ENCODE measurements at places on chromosomes 7 and 10.

DNA sequence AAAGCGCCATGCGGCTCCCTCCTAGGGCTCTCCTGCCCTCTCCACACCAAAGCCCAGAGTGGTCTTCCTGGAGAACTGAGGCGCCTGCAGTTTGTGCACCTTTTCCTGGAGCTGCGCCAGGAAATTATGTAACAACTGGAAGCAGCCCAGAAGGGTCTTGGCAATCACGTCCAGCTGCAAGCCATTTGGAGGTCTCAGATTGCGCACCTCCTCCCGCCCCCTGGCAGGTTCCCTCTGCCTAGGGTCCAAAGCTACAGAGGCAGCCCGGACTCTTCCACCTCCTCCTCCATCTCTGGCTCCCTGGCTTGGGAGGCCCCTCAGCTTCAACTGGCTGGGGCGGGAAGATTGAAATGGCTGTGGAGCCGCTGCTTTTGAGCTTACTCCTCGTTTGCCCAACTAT, 34.0 kb upstream of the SFTPD start:
- DNase-seq = no peak

DNA sequence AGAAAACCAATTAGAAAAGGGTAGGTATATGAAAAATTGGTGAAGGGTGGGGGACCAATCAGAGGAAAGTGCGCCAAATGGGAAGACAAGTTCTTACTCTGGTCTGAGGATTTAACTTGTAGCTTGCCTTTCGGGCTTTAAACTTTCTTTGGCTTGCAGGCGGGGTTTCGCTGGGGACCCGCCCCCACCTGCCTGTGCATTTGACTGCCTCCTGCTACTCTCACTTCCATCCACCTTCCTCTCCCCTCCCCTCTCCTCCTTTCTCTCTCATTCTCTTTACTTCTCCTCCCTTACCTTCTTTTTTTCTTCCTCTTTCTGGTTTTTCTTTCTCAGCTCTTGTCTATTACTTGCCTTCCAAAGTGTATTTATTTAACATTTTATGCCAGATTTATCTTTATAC, 278.8 kb downstream of the DNAJB9 start:
- DNase-seq = no peak

DNA sequence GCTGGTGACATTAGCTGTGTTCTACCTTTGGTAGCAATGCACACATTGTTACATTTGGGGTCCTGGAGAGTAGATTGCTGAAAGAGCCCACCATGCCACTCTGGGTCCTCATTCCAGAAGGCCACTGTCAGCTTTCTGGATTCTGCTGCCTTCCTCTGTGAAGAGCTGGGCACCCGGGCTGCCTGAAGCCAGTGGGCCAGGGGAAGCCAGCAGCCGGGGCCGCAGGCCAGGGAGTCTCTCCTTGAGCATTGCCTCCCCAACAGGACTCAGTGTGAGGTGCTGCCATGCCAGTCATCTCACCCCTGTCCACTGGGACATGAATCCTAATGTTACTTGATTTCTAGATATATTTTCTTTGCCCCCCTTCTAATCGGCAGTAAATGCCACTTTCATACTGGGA, 234.0 kb downstream of the SKAP2 start:
- no peak for DNase-seq

DNA sequence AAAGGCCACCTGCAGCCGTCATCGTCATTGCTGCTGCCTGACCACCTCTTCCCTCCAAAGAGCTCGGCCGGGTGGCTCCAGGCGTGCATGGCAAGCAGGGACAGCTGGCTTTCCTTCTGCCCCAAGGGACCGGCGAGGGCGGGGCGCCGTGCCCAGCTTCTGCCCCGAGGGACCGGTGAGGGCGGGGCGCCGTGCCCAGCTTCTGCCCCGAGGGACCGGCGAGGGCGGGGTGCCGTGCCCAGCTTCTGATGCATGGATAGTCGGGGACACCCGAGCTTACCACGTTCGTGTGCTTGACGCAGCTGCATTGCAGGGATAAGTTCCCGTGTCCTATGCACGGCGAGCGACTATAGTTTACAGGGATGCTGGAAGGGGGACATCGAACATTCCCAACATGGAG, 27.0 kb downstream of the CFAP46 start:
- no peak for DNase-seq

DNA sequence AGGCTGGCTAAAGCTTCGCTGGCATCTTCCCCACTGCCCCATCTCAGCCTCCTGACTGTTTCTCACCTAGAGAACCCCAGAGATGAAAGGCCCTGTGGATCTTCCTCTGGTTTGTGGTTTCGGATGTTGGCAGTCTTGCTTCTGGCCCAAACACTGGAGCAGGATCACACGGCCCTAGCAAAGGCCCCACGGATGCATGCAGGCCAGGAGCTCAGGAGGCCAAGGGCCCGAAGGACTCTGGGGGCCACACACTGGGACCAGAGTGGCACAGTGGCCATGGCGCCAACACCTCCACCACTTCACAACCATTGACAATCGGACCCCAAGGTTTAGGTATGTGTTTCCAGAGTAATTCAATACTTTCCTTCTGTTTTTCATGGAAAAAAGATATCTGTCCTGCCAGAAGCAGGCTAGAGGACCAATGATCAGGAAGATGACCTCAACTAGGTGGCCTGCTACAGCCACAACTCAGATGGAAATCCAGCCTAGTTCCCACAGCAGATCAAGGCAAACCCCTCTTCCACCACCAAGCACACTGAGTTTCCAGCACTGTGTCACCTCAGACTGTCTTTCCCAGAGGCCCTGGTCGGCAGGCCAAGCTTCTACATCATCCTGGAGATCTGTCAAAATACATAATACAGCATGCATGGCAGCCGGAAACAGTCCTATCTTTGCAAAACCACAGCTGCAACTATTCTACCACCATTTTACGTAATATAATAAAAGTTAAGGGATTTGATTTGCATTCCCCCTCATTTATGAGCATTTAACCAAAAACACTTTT, 53.0 kb downstream of the CTBP2 start:
- DNase-seq = no peak

DNA sequence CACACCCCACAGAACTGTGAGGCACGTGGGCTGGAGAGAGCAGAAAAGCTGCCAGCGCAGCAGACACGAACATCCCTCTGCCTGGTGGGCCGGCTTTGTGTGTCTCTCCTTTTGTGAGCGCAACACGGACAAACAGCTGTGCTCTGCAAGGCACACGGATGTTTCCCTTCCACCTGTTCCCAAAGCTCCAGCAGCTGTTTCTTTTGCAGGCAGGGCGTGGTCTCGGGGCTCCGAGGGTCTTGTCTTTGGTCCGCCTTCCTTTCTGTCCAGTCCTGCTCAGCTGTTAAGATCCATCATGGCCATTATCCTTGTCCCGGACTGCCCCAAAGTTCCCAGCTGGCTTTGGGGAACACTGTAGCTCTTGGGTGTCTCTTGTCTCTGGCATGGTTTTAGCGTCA, 32.7 kb upstream of the SH2B2 start:
- no peak for DNase-seq

GRCh38 chr7:15886626-15887025, 200.1 kb upstream of the MEOX2 start:
- no peak for DNase-seq

- DNase-seq = no peak
These were observed 10.4 kb upstream of the EIF3A start for GRCh38 chr10:119090968-119091367.

DNA sequence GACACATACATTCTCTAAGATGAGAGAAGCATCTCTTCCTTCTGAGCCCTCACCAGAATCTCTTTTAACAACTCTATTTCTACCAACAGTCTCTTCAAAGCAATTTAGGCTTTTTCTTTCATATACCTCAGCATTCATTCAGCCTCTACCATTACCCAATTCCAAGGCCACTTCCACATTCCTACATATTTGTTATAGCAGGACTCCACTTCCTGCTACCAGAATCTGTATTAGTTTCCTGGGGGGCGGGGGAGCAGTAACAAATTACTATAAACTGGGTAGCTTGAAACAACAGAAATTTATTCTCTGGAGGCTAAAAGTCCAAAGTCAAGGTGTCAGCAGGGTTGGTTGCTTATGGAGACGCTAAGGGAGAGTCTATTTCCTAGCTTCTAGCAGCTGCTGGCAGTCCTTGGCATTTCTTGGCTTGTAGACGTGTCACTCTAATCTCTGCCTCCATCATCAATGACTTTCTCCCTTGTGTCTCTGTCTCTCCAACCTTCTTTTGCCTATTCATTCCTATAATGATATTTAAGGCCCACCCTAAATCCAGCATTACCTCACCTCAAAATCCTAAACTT, 7.4 kb downstream of the PRPS1L1 start:
- DNase-seq = no peak

GRCh38 chr10:107994621-107995270, 830.2 kb upstream of the SORCS1 start:
- DNase-seq = no peak

GRCh38 chr7:96321658-96322372, at the start of gene SLC25A13:
Gene SLC25A13 (minus strand): TSS chr7:96322098. CDS start chr7:96321956, 142 bp downstream.
- peak; percentile 66 for DNase-seq

DNA sequence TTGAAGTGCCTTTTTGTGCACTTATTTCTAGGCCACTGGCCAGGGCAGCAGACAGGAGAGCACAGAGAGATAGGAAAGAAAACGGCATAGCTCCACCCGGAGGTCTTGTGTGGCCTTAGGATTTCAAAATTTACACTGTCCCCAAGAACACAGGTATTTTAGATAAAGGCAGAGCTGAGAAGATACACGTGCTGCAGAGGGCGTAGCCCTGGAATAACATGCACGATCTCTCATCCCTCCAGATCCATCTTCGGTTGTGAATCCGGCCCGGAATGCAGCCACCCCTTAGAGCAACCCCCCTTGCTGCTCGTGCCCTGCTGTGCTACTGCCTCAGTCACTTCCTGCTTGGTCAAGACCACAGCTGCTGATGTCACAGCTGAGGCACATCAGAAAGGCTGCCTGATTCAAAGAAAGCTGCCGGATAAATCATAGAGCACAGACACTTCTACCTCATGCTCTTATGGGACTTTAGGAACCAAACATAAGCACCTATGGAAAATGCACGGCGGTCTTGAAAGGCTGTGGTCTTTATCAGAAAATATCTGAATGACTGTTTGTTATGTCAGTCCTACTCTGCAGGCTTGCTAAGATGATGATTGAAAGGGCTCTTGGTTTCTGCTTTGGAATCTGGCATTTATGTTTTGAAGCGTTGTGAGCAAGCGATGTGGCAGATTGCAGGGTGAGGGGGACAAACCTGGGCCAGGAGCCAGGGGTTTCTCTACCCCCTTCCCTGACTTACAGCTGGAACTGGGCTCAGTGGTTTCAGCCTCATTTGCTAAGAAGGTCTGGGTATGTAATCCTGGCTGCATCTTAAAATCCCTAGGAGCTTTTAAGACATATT, 152.0 kb downstream of the SVIL start:
- no peak for DNase-seq

- DNase-seq = no peak
These were observed 28.6 kb downstream of the EEPD1 start for GRCh38 chr7:36181668-36182067.
